ENCODE measurements at places on chromosomes 7 and 10.

GRCh38 chr7:138157702-138158101 lies 81.4 kb downstream of the AKR1D1 start:
- DNase-seq: no peak

GRCh38 chr10:4488904-4489303 lies 337.1 kb upstream of the AKR1E2 start:
- DNase-seq: no peak

GRCh38 chr10:37684765-37685164 lies 172.6 kb downstream of the ZNF248 start:
- no peak for DNase-seq

GRCh38 chr7:23477157-23477499 lies 6.8 kb upstream of the IGF2BP3 start:
- DNase-seq: no peak

GRCh38 chr10:53135897-53136253 lies 363.3 kb upstream of the MBL2 start:
- no peak for DNase-seq

DNA sequence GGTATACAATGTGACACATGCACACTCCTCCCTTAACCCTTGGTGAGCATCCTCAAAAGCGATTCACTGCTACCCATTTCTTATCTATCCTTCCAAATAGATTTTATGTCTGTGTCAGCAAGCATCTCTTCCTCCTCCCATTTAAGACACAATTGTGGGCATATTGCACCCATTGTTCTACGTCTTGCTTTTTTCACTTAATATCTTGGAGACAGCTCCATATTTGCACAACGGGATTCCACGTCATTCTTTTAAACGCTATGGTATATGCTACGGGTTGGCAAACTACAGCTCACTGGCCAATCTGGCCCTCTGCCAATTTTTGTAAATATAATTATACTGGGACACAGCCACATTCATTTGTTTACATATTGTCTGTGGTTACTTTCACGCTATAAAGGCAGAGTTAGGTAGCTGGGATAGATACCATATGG lies 88.6 kb downstream of the RNF216 start:
- DNase-seq: no peak

DNA sequence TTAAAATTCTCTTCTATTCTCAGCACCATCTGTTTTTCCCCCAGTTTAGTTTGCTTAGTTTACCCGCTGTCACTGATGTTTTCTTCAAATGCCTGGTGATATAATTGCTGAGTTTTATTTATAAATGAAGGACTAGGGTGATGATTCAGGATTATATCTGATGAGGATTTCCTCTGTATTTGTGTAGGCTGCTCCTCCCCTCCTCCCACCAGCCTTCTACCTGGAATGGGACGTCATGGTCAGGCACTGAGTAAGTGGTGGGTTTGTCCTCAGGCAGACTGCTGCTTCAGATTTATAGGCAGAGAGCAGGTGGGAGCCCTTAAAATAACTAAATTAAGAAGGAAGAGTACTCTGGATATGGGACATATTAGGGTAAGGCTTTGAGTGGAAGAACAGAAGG lies 35.8 kb downstream of the PALS2 start:
- no peak for DNase-seq

GRCh38 chr10:121836171-121836570 lies 91.7 kb downstream of the ATE1 start:
- DNase-seq: no peak

All from BJ (cell line).